ENCODE measurements at places on chromosomes 2 and 18.

GRCh38 chr2:3902131-3902530 is 198.8 kb downstream of the DCDC2C start:
- no peaks in the 10 kb centered on the region for H3K36me3 ChIP-seq
- DNase-seq = no peak
- no peaks in the 10 kb centered on the region for H3K27me3 ChIP-seq
- H3K27ac ChIP-seq = no peak overlapping the region

DNA sequence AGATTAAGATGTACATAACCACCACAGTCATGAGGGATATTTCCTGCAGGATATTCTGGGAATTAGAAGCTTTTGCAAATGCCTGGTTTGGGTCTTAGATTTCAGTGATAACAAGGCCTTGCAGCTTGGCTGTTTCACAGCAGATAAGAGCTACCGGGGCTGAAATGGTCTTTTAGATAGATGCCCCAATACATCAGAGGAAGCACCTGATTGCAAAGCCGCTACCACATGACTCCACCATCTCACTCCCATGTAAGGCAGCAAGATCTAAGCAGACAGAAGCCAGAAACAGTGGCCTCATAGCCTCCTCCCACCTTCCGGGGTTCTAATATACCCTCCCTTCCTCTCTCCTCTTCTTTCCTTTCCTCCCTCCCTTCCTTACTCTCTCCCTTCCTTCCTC is 31.1 kb upstream of the EPG5 start:
- DNase-seq = no peak
- H3K36me3 ChIP-seq = no peaks in the 10 kb centered on the region
- peaks cover 7% of the 10 kb centered on the region for H3K4me1 ChIP-seq
- H3K27ac ChIP-seq = no peak overlapping the region
- no peaks in the 10 kb centered on the region for H3K27me3 ChIP-seq

- no peaks in the 10 kb centered on the region for H3K27me3 ChIP-seq
- DNase-seq = no peak
- H3K4me3 ChIP-seq = no peak overlapping the region
- no peaks in the 10 kb centered on the region for H3K36me3 ChIP-seq
Observed at GRCh38 chr18:725646-726045, 13.2 kb upstream of the ENOSF1 start.

- DNase-seq = peak; percentile 23
- no peaks in the 10 kb centered on the region for H3K27me3 ChIP-seq
- peaks cover 9% of the 10 kb centered on the region for H3K36me3 ChIP-seq
- H3K4me1 ChIP-seq = peaks cover 9% of the 10 kb centered on the region
Observed at GRCh38 chr18:12703664-12704063, 822 bp downstream of the PSMG2 start.

DNA sequence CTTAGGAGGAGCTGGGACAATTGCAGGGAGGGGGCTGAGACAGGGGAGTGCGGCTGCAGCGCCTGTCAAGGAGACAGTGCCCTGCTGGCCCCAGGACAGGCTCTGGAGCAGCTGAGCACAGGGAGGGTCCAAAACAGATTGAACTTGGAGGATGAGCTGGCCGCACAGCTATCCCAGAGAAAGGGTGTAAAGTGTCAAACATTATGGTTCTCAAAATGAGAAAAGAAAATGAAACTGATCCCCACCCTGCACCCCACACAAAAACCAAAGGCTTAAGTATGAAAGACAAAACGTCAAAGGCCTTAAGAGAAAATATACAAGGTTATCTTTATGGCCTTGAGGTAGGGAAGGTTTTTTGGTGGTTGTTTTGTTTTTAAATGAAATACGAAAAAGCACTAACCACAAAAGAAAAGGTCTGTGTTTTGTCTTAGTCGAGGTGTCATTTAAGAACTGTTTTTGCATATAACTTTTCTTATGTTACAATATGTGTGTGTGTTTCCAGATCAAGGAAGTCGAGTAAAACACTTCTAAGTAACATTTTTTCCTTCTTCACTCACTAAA is 111.8 kb downstream of the HDAC4 start:
- no peak overlapping the region for H3K27ac ChIP-seq
- peaks cover 15% of the 10 kb centered on the region for H3K4me1 ChIP-seq
- DNase-seq = no peak
- no peaks in the 10 kb centered on the region for H3K27me3 ChIP-seq

DNA sequence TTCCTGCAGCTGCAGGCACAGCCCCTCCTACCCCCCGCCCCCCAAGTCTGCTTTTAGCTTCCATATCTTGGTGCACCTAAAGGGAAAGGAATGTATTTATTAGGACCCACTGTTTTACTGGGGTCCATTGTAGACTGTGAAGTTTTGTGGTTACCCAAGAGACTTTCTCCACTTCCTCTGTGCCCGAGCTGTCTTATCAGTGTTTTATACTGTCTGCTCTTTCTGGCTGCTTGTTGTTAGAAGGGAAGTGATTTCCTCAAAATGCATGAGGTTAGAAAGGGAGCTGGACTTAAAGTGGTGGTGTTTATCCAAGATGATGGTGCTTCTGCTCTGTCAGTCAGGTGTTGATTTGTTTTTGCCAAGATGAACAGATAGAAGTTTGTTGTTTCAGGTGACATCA is 85.0 kb downstream of the PTH2R start:
- H3K36me3 ChIP-seq = no peaks in the 10 kb centered on the region
- H3K4me3 ChIP-seq = no peak overlapping the region
- no peak for DNase-seq

Measured in astrocyte (in vitro differentiated cells and primary cell).